ENCODE measurements at places on chromosomes 7 and 10. TPM values are rescaled to one million over a fixed set of nuclear protein-coding genes. Genes with fewer than 3 reads are reported as not detected.

The TMEM273 gene
- total RNA-seq = 0.13 TPM

The ACTR3C gene
- total RNA-seq = 0.13 TPM

The ADCYAP1R1 gene
- total RNA-seq = not detected

The FBXL13 gene
- total RNA-seq = 2.0 TPM

The ZNF679 gene
- total RNA-seq = not detected

The ASCC1 gene
- 27.3 TPM for total RNA-seq

The HOXA1 gene
- 0.52 TPM for total RNA-seq

The TCAF2 gene
- 7.2 TPM for total RNA-seq

The MCM10 gene
- total RNA-seq = 2.0 TPM

The GPER1 gene
- 3.2 TPM for total RNA-seq

The ZNF37A gene
- 15.5 TPM for total RNA-seq

The DRGX gene
- not detected for total RNA-seq

The AGFG2 gene
- total RNA-seq = 5.6 TPM

The TSPAN33 gene
- 0.53 TPM for total RNA-seq

The EVX1 gene
- not detected for total RNA-seq

The OGDHL gene
- total RNA-seq = 0.26 TPM

The LIPF gene
- total RNA-seq = not detected

The ANKRD22 gene
- not detected for total RNA-seq

The TAS2R60 gene
- not detected for total RNA-seq

The SLC13A1 gene
- not detected for total RNA-seq

The SLC16A12 gene
- 0.33 TPM for total RNA-seq

The ASZ1 gene
- total RNA-seq = not detected

The BUD31 gene
- 61.6 TPM for total RNA-seq

The GAD2 gene
- not detected for total RNA-seq

The PKD2L1 gene
- not detected for total RNA-seq

The RPA3 gene
- 15.4 TPM for total RNA-seq

The FXYD4 gene
- total RNA-seq = not detected

The MYL10 gene
- total RNA-seq = not detected

The ZPBP gene
- not detected for total RNA-seq

The LRMDA gene
- 1.0 TPM for total RNA-seq
